ENCODE measurements at places on chromosomes 1 and 21.

DNA sequence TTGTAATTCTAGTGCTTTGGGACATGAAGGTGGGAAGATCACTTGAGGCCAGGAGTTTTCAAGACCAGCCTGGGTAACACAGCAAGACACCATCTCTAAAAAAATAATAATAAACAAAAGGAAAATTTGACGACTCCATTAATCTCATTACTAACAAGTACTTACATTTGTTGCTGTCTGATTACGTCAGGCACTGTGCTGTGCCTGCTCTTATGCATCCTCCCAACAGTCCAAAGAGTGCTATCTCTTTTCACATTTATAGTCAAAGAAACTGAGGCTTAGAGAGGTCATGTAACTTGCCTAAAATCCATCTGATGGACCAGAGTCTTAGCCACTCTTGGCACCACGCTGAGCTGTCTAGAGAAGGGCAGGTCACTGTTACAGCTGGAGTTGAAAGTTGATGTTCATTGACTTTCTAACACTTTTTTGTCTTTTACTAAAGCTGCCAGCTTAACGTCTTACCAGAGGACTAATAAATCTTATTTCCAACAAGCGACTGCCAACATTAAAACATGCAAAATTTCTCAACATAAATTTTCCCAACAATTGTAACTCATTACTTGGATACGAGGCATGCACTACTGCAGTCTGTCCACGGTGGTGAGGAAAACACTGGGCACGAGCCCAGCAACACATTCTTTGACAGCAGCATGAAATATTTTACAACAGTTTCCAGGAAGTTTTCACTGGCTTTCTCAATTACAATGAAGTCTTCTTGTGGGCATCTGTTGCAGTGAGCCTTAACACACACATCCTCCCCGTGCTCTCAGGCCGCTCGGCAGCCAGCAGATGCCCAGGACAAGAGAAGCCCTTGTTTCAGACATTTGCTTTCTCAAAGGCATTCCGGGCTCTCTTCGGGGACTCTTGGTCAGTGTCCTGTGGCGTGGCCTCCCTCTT, 262.9 kb upstream of the PROX1 start:
- DNase-seq, result no peak

DNA sequence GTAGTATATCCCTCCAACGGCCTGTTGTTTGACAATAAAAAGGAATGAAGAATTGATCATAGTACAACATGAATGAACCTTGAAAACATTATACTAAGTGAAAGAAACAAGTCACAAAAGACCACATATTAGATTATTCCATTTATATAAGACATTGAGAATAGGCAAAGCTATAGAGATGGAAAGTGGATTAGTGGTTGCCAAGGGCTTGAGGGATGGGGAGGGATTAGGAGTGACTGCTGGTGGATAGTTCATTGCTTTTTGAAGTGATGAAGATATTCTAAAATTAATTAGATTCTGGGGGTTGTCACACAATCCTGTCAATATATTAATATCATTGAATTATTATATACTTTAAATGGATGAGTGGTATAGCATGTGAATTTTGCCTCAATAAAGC, 142.5 kb upstream of the DPT start:
- no peak for DNase-seq

DNA sequence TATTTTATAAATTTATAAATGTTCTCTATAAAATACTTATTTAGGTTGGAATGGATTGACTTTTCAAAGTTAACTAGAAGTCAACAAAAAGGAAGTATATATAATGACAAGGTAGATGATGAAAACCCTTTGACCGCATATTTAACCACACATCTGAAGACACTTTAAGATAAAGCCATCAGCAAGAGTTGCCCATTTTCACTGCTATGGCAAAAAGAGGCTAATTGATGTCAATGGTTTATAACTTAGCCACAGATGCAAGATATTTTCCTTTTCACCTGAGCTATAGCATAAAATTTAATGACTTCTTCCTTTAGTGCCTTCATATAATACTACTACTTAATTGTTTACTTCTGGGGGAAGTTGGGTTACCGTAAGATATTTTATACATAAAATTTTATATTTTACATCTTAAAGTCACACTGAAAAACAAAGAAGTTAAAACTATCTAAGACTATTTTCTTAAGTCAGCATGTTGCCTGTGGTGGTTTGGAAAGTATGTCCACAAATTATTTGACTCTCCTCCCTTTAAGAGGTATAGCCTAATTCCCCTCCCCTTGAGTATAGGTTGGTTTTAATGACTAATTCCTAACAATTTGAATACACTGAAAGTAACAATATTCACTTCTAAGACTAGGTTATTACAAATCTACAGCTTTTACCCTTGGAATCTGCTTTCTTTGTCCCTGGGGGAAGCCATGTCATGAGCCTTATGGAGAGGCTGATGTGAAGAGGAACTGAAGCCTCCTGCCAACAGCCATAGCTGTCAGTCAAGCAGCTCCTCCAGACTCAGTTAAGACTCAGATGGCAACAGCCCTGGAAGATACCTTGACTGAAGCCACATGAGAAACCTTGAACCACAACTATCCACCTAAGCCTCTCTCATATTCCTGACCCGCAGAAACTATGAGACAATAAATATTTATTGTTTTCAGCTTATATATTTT, 40.3 kb upstream of the LRRC8B start:
- DNase-seq, result no peak

- DNase-seq, result no peak
Measured at GRCh38 chr1:227766015-227766634, 30.9 kb downstream of the SNAP47 start.

GRCh38 chr1:201890223-201890622, 1.5 kb downstream of the SHISA4 start:
- no peak for DNase-seq

DNA sequence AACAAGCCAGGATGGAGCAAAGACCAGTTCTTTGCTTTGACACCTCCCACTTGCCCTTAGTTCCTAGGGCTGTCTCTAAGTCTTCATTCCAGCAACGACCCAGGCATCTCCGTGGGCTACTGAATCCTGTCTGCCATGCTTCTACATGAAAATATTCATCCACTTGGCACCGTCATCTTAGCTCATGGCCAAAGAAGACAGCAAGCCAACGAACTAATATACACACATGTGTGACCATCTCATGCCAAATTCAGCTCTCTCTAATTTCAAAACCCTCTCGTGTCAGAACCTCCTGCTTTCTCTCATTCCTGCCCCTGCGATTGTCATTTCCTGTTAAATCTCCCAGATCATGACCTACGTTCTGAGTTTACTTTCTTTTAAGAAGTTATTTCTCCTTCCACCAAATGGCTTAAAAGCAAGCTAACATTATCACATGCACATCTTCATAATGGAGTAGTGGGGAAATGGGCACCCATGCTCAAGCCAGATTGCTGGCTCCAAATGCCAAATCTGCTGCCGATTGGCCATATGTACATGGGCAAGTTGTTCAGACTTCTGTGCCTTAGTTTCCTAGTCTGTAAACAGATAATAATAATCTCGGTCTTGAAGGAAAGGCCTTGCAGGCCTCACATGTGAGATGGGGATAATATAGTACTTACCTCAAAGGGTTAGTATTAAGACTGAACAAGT, 373.4 kb downstream of the USH2A start:
- no peak for DNase-seq

- DNase-seq, result no peak
Measured at GRCh38 chr1:8378178-8378577, 60.3 kb downstream of the SLC45A1 start.

DNA sequence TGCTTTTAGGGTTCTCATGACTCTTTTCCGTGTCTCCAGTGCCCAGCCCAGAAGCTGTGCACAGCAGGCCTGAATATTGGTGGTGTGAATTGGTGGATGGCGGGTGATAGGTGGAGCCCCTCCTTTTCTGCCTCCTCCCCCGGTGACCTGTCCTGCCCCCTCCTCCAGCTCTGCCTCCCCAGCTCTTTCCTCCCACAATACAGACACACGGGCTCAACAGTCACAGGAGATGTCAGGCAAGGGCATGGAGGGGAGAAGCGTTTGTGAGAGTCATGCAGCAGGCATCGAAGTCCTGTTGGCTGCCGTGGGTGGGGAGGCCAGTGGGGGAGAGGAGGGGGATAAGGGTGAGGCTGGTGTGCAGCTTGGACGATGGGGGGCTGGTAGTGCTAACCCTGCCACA, 17.3 kb upstream of the TTC4 start:
- DNase-seq, result no peak

All from RKO (cell line).